ENCODE measurements at places on chromosomes 16 and 17.

GRCh38 chr16:2253293-2253692 lies 1.9 kb upstream of the ECI1 start:
- no peak for DNase-seq

DNA sequence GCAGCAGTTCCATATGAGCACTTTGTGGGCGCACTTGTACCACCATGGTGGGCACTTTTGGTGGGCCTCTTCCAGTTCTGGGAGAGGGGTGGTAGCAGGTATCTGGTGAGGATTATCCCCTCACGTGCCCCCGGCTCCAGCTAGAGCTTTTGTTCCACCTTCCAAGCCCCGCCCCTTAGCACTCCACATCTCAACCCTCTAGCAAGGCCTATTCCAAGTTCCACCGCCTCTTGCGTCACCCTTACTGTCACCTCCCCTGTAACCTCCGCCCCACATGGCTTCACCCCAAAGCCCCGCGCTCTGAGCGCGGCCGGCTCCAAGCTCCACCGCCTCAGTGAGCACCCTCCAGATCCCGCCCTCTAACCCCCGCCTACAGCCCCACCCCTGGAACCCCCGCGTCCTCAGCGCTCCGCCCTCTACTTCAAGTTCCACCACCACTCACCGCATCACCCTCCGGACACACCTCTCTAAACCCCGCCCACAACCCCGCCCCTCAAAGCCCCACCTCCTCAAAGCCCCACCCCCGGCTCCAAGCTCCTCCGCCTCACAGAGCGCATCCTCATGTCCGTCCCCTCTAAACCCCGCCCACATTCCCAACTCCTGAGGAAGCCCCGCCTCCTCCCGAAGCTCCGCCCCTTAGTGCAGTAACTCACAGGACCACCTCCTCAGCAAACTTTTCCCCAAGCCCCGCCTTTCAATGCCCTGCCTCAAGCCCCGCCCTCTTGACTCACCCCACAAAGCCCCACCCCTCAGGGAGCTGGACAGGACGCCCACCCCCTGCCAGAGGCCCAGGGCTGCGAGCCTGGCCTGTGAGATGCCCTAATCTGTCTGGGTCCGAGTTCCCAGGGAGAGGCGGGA lies 11.1 kb downstream of the SCN4A start:
- DNase-seq = no peak

DNA sequence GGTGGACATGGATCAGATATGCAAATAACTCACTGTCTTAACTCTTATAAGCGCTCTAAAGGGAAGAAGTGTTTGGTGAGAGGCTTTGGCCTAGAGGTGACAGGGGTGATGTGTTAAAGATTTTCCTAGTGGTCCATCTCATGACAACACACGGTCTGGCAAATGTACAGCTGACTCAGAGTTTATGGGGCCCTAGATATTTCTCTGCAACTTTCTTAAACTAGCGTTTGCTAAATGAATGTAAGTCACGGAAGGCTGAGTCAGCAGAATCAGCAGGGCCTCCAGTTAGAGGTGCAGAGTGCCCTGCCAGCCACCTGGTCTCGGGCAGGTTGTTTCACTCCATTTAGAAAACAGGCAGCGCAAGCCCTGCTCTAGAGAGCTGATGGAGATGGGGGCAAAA lies 40.1 kb downstream of the CLEC16A start:
- no peak for DNase-seq

GRCh38 chr16:49809062-49809461 lies 46.9 kb downstream of the ZNF423 start:
- no peak for DNase-seq

GRCh38 chr17:35725058-35725457 lies 6.4 kb upstream of the RASL10B start:
- DNase-seq = no peak

GRCh38 chr17:47305302-47305923 lies 18.3 kb upstream of the EFCAB13 start:
- no peak for DNase-seq
